ENCODE measurements at places on chromosomes 6 and 20. TPM values are rescaled to one million over a fixed set of nuclear protein-coding genes. Genes with fewer than 3 reads are reported as not detected.
A peak's percentile ranks its signal among the peaks of the same experiment; 100 is the strongest.

Gene SPATS1
- not detected for total RNA-seq

Gene SMLR1
- total RNA-seq = not detected

Gene GNAS-AS1
- 1.5 TPM for total RNA-seq

DNA sequence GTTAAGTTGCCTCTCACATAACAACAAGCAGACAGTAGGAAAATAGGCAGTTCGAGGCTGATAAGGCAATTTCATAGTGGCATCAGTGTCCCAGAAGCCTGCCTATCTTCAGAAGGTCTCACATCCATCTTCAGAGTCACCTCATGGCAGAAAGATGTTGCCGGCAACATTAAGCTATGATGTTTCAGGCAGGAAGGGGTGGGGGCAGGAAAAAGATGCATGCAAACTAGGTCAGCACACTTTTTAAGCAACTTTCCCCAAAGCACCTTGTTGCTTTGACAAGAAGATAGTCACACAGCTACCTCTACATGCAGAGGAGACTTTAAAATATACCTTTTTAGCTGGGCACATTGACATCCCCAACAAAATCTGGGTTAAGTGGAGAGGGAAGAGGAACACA lies 43.2 kb upstream of the SMIM8 start:
- peaks cover 4% of the 10 kb centered on the region for H3K4me1 ChIP-seq
- no peaks in the 10 kb centered on the region for H3K27me3 ChIP-seq
- no peak overlapping the region for H3K4me3 ChIP-seq
- DNase-seq = no peak
- no peaks in the 10 kb centered on the region for H3K36me3 ChIP-seq

DNA sequence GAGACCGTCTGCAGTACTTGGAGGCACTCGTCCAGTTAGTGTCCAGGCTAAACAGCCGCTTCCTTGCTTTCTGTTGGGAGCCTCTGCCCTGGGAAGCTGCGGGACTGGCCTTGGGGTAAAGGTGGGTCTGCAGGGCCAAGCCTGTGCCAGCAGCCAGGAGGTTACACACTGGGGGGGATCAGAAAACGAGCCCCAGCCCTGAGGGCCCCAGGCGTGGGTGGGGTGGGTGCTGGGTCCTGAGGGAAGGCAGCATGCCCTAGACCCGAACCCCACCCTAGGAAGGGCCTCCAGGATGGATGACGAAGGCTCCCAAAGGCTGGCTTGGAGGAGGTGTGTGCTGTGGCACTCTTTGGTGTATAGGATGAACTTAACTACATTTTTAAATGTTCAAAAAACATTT lies 335.2 kb downstream of the ZFAND3 start:
- H3K4me3 ChIP-seq = no peak overlapping the region
- DNase-seq = no peak
- no peak overlapping the region for H3K27ac ChIP-seq
- H3K4me1 ChIP-seq = no peaks in the 10 kb centered on the region
- no peaks in the 10 kb centered on the region for H3K27me3 ChIP-seq

GRCh38 chr6:131844243-131844841 lies 36.5 kb downstream of the ENPP1 start:
- no peaks in the 10 kb centered on the region for H3K36me3 ChIP-seq
- no peak for DNase-seq
- no peaks in the 10 kb centered on the region for H3K4me1 ChIP-seq

- H3K27ac ChIP-seq = no peak overlapping the region
- no peak overlapping the region for H3K4me3 ChIP-seq
- H3K4me1 ChIP-seq = no peaks in the 10 kb centered on the region
These were observed 153.3 kb upstream of the ARG1 start for GRCh38 chr6:131419702-131420101.

DNA sequence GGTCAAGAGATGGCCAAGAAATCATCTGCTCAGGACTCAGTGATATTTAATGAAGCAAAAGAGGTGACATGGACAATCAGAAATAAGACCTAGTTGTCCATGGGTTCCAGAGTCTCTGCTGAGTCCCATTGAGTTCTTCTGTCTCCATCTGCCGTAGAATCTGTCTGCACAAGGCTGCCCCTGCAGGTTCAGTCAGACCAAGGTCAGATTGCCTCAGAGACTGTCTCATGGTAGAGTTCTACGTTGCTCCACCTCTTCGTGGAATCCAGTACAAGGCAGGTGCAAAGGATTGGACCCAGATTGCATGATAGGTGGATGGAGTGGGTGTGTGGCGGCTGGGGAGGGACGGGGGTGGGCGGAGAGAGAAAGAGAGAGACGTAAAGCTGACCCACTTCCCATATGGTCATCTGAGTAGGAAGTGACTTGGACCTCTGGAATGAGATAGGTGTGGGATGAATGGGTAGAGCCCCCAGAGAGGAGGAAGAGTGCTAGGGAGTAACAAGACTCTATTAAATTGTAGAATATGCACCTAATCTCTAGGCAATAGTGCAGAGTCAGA lies 75.3 kb downstream of the SOBP start:
- peaks cover 20% of the 10 kb centered on the region for H3K27me3 ChIP-seq
- H3K4me1 ChIP-seq = no peaks in the 10 kb centered on the region
- H3K4me3 ChIP-seq = no peak overlapping the region

- no peaks in the 10 kb centered on the region for H3K27me3 ChIP-seq
- no peak for DNase-seq
- peaks cover 93% of the 10 kb centered on the region for H3K4me1 ChIP-seq
- H3K27ac ChIP-seq = peak overlapping the region; percentile 94
- peak overlapping the region; percentile 19 for H3K4me3 ChIP-seq
These were observed 27.9 kb downstream of the PLEKHG1 start for GRCh38 chr6:150627585-150628025.

GRCh38 chr6:100447081-100447899 lies 17.4 kb downstream of the SIM1 start:
- peak overlapping the region; percentile 41 for H3K4me3 ChIP-seq
- no peak for DNase-seq
- no peaks in the 10 kb centered on the region for H3K36me3 ChIP-seq
- peaks cover 47% of the 10 kb centered on the region for H3K27me3 ChIP-seq
- H3K4me1 ChIP-seq = peaks cover 8% of the 10 kb centered on the region

DNA sequence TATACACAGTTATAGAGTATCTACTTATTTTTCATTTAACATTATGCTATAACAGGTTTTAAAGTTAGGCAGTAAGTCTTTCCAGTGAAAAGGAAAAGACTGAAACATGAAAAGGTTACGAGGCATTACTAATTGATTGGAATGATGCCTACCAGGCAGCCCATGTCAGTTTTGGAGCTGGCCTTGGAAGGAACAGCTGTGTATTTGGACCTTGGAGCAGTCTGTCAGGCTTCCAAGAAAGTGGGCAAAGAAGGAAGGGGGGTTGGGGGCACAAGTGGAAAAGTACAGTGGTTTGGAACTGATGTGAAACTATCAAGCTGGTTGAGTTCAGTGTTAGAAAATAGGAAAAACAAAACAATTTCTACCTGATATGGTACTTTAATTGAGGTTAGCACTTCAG lies 41.7 kb downstream of the SLC16A10 start:
- H3K4me1 ChIP-seq = no peaks in the 10 kb centered on the region
- no peak overlapping the region for H3K27ac ChIP-seq
- no peaks in the 10 kb centered on the region for H3K27me3 ChIP-seq
- no peak for DNase-seq
- H3K4me3 ChIP-seq = no peak overlapping the region
- H3K36me3 ChIP-seq = no peaks in the 10 kb centered on the region

- no peak for DNase-seq
- H3K27ac ChIP-seq = no peak overlapping the region
- no peaks in the 10 kb centered on the region for H3K27me3 ChIP-seq
- no peaks in the 10 kb centered on the region for H3K4me1 ChIP-seq
These were observed 55.2 kb upstream of the MRAP2 start for GRCh38 chr6:83978324-83978734.
